Stimulated activated CD8-positive, alpha-beta memory T cell treated with anti-CD3 and anti-CD28 coated beads, Interleukin-7, amount 100 ng/mL, for 1 hour (primary cell): ENCODE measurements at places on chromosomes 3 and 15.

GRCh38 chr3:146577662-146578061, 27.5 kb downstream of the PLSCR5 start:
- no peak for DNase-seq

GRCh38 chr3:42729404-42730145, 27.0 kb upstream of the HHATL start:
- no peak for DNase-seq

GRCh38 chr3:12351145-12351544, 62.3 kb downstream of the PPARG start:
- no peak for DNase-seq

- no peak for DNase-seq
These were observed 64.4 kb upstream of the PRICKLE2 start for GRCh38 chr3:64289622-64290021.

- DNase-seq: no peak
These were observed 50.7 kb downstream of the DNAJB8 start for GRCh38 chr3:128415773-128416577.

GRCh38 chr3:80215191-80215590, 447.4 kb upstream of the ROBO1 start:
- DNase-seq: no peak

- no peak for DNase-seq
These were observed 499.6 kb upstream of the CCDC54 start for GRCh38 chr3:106877627-106878026.

DNA sequence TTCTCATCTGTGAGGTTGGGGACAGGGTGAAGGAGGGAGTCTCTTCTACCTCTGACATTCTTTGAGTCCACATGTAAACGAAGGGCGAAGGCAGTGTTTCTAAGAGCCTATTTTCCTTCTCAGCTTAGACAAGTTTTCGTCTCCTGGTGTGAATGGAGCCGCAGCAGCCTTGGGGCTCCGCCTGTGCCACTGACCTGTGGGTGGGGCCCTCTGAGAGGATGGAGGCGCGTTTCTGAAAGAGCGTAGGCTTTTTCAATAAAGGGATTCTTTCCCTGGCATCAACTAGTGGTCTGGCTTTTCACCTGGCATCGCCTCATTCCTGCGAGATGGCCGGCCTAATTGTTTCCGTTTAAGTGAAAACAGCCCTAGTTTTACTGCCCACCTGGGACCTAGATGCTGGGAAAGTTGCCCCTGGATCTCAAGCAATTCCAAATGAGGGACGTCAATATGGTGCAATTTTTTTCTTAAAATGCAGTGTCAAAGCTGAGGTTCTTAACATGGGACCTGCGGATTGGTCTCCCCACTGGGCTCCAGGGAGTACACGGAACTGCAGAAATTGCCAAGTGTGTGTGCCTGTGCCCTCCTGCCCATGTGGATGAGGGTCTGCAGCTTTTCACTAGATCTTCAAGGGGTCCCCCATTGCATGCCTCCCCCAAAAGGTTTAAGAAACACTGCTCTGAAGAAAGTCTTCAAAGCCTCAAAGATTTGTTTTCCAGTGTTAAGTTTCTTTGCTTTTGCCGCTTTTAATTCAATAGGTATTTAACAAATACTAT, 958 bp downstream of the GLDN start:
- DNase-seq: no peak

GRCh38 chr15:66723826-66724731, 22.0 kb downstream of the SMAD6 start:
- no peak for DNase-seq

DNA sequence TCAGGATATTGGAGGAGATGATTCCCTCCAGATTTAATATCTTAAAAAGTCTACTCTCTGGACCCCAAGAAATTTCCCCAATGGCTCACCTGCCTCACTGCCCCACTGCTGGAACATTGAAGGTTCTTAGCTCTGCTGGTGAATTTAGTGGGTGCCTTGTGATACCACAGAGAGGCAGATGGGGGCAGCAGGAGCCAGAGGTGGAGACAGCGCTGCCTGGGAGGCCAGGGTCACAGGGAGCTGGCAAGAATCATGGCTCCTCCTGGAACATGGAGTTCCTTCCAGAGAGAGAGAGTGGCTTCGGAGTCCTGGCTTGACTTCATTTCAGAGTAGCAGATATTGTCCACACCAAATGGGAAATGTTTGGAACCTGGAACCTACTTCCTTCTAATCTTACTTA, 263.5 kb upstream of the CFAP20DC start:
- DNase-seq: no peak

GRCh38 chr3:190064112-190064511, 56.6 kb downstream of the P3H2 start:
- DNase-seq: no peak

GRCh38 chr15:45631776-45632175, 3.1 kb upstream of the SQOR start:
- DNase-seq: no peak

DNA sequence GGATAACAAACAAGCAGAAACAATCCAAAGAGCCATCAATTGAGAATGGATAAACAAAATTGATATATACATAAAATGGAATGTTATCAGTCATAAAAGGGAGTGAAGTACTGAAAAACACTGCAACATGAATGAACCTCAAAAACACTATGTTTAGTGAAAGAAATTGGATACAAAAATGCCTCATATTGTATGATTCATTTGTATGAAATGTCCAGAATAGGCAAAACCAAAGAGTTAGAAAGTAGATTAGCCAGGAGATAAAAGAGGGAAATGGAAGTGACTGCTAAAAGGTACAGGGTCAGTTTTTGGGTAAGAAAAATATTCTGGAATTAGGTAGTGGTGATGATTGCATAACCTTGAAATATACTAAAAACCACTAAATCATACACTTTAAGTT, 9.8 kb upstream of the SLC25A36 start:
- DNase-seq: no peak
